ENCODE measurements at places on chromosomes 13 and 19.

DNA sequence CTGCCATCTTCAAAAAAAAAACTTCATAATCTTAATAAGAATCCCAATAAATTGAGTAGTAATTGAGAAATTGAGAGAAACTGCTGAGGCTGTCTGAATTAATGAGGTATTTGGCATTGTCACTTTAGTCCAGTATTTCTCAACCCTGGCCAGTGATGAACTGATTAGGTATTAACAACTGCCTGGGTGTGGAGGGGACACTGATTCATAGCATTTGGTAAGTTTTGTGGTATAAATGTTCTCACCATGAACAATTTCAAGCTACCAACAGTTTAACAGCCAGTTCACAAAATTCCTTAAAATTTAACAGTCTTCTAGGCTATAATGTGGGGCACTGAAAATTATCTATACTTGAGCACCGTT, 18.3 kb downstream of the GPC6 start:
- DNase-seq, result no peak

DNA sequence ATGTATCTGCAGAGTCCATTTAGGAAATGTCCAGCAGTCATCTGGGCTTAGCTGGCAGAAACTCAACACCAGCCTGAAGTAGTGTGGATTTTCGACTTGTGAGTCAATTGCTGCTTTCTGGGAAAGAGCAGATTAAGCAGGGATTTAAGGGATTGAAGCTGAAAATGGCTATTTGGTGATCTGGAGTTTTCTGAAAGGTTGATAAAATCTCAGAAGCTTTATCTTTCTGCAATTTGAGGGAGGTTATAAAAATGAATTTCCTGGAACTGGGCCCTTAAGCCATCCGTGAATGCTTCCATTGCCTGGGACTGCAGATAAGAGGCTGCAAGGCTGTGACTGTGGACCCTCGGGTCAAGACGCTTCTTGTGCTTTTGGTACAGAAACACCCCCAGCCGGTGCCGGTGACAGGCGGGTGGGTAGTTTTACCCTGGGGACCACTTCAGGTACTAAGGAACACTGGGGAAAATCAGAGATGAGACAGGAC, 61.5 kb downstream of the COL4A1 start:
- DNase-seq, result no peak

DNA sequence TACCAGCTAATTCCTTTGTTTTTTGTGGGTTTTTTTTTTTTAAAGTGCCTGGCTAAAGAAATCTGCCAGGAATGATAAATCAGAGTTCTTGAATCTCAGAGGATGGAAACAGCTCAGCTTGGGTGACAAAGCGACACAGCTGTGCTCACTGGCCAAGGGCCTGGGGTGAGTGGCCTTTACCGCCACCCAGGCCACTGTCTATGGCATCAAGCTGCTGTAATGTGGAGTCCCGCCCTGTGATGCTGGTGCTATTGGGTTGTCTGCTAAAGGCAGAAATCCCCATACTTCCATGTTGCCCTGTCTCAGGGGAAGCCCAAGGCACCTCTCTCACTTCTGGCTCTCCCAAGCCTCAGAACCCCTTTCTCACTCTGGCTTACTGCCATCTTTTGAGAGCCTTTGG, 82.6 kb upstream of the FARP1 start:
- no peak for DNase-seq

- DNase-seq, result no peak
Observed at GRCh38 chr13:41960211-41960636, 685 bp downstream of the VWA8 start.

DNA sequence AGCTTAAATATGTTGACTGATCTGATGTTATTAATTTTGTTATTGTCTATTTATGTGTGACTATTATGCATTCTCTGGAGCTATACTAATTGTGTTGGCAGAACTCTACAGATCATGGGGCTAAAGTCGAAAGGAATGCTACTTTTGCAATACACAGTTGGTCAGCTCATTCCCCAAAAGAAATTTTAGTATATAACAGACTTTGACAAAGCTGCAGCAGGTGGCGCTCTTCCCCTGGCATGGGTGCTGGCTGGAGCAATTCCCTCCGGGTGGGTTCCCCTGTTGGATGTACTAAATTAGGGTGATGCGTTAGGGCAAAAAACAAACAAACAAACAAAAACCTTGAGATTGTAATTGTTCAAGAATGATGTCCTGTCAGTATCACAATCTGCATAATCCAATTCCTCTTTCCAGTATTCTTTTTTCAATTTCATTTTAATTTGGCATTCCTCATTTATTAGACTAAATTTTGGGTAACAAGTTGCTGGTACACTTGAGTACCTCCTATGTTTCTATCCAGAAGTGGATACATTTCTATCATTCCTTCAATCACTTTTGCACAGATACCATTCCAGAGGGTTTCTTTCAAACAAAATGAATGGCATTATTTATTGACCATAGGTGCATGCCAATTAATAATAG, 322.8 kb upstream of the EDNRB start:
- peak; percentile 66 for DNase-seq

GRCh38 chr13:20415694-20416107, 110.0 kb downstream of the CRYL1 start:
- no peak for DNase-seq

GRCh38 chr19:40216013-40216776, 2.0 kb downstream of the TTC9B start:
- DNase-seq, result no peak

- no peak for DNase-seq
Observed at GRCh38 chr13:21526707-21527540, 67.8 kb upstream of the ZDHHC20 start.

DNA sequence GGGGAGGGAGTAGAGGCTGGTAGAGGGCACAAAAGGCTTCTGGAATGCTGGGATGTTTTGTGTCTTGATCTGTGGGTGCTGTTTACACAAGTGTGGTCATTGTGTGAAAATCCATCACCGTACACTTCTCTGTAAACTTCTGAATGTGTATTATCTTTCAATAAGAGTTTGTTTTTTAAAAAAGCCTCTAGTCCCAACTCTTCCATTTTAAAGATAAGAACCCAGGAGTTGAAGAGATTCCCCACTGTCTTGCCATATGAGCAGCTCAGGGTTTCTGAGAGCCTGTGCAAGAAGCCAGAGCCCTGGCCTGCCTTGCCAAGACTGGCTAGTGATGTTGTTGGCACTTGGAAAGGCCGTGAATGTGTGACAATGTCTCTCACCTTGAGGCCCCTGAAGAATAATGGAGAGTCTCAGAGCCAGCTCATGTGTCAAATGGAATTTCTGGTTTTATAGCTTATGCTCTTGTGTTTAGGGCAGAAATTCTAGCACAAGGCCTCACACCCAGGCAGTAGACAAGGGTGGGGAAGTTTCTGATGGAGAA, 57.5 kb upstream of the NPAS1 start:
- no peak for DNase-seq

DNA sequence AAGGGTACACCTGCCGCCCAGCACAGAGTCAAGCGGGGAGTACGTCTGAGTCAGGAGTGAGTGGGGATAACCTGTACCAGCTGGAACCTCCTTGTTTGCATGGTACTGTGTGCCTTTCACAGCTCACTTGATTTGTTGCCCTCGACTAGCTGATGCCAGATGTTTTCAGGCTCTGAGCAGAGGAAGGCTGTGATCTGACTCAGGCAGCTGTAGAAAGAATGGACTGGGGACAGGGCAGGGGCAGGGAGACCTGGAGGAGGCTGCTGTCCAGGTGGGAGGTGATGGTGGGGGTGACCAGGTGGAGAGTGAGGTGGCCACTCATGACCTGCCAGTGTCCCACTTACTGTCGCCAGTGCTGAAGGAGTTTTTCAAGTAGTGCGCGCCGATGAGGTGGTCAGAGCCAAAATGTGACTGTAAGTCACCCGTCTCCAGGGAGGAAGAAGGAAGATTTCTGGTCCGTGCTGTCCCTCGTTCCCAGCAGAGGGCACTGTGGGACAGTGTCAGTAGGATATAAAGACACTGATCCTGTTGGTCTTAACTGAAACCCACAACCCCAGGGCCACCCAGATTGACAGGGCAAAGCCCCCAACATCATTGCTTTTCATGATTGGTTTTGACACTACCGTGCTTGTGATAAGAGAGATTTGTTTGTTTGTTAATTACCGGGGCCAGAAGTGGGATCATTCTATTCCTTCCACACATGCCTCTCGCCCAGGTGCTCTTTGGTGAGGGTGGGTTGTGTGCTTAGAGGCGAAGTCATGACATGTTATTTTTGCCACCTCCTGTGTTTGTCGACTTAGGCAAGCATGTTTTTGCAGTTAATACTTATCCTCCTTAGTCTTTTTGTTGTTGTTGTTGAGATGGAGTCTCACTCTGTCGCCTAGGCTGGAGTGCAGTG, 128.4 kb downstream of the DPF1 start:
- peak; percentile 72 for DNase-seq

- no peak for DNase-seq
Observed at GRCh38 chr13:39051157-39051556, 12.9 kb downstream of the NHLRC3 start.

DNA sequence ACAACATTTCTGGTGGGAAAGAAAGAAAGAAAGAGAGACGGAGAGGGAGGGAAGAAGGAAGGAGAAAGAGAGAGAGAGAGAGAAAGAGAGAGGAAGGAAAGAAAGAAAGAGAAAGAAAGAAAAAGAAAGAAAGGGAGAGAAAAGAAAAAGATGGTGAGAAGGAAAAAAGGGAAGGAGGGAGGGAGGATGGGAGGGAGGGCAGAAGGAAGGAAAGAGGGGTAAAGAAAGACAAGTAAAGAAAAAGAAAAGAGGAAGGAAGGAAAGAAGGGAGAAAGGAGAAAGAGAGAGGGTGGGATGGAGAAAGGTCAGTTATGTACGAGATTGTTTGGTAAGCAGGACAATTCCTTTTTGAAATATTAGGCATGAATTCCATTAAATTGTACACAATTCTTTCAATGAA, 145.3 kb downstream of the SPRY2 start:
- DNase-seq, result no peak

DNA sequence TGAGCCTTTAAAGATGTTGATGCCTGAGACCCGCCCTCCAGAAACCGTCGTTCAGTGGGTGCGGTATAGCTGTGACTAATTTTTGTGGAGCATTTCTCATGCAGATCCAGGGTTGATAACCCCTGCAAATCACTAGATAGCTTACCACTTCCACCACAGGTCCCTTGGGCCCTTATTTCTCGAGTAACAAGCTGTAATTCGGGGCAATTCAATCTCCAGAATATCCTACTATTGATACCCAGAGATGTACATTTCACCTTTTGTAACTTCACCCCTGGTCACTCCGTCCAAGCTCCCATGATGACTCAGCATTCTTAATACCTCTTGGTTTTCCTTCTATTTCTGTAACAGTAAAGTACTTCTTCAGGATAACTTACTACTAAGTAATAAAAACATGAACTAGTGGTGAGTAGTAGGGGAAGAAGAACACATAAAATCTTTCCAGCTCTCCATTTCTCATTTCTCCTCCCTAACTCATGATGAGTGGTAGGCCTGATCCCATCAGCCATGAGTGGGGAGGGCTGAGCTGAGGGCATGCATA, 71.9 kb upstream of the UBL3 start:
- no peak for DNase-seq

DNA sequence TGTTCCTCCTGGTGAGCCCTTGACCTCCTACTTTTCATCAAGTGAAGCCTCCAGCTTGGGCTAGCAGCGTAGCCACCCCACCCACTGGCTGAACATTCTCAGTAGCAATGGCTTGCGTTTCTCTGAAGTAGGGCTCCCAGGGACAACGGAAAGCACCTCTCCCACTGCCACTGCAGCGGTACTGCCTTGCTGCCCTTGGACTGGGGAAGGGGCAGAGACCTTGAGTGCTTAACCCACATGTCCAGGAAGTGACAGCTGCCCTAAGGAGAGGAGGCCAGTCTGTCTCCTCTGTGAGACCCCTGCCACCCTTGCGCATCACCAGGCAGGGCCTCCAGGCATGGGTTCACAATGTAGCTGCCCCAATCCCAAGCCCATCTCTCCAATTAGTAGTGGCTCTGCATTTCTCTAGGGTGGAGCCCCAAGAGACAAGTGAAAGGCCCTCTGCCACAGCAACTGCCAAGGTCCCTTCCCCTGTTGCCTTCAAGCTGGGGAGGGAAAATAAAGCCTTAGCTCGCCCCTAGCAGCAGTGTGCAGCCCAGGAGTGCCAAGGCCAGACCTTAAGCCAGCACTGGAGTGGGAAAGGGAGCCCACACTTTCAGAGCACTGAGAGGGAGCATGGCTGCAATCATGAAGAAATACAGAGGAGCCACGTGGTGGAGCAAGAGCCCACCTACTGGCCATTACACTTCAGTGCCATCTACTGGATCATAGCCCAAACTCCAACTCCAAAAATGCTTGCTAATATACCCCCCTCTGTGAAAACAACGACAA, 175.9 kb upstream of the TRPC4 start:
- peak; percentile 11 for DNase-seq

DNA sequence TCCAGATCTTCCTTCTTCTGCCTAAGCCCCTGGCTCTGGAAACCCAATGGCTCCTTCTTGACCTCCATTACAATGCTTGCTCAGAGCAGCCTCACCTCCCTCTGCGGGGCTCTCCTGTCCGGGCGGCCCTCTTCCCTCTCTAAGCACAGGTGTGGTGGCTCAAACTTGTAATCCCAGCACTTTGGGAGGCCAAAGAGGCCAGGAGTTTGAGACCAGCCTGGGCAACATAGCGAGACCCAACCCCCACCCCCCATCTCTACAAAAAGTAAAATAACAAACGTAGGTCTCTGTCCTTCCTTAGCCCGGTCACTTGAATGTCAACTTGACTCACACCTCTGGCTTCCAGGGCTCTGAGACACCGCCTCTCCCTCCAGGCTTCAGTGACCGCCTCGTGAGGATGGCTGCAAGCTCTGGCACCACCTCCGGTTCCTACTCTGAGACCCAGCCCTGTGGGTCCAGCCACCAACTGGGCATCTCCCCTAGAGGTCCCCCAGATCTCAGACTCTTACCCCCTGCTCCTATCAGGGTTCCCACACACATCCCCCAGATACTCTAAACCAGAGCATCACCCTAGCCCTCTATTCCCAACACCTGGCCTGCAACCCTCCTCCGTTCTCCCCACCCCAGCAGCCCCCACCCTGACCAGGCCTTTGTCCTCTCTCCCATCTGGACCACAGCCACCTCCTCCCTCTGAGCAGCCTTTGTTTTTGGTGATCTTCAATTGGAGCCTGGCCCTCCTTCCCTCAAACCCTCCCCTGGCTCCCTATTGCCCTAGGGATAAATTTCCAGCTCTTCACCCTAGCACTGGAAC, 4.7 kb upstream of the TLE2 start:
- no peak for DNase-seq

- peak; percentile 40 for DNase-seq
Observed at GRCh38 chr19:50803633-50804419, 13.6 kb downstream of the ACP4 start.

- no peak for DNase-seq
Observed at GRCh38 chr19:39401070-39401548, 5.5 kb upstream of the ZFP36 start.

DNA sequence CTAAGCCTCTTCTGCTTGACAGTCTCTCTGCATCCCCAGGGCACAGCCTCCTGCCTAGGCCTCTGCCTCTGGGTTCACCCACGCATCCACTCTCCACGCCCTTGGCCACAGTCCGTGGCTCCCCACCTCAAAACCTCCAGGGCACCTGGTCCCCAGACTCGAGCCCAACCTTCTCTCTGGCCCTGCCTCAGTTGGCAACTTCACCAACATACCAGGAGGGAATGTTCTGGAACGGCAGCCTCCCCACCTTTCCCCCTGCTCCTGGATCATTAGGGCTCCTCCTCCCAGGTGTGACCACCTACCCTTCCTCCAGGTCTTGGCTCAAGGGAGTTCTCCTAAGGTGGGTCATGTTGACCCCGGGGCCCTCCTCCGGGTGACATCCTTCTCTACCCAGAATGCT, 69.1 kb downstream of the SOX1 start:
- no peak for DNase-seq

GRCh38 chr19:9847087-9847671, 12.1 kb downstream of the PIN1 start:
- peak; percentile 50 for DNase-seq

Measured in endothelial cell (in vitro differentiated cells).